ENCODE measurements at places on chromosomes 12 and 14.

DNA sequence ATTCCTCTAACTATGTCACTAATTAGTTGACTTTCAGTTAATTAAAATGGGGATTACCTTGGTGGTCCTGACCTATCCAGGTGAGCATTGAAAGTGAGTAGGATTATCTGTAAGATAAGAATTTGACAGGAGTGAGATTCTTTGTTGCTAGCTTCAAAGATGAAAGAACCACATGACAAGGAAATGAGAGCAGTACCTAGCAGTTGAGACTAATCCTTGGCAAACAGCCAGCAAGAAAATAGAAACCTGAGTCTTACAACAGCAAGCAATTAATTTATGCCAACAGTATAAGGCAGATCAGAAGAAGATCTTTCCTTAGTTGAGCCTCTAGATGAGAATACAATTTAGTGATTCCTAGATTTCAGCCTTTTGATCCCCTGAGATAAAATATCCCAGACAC is 1058.4 kb downstream of the LRFN5 start:
- no peak for DNase-seq

DNA sequence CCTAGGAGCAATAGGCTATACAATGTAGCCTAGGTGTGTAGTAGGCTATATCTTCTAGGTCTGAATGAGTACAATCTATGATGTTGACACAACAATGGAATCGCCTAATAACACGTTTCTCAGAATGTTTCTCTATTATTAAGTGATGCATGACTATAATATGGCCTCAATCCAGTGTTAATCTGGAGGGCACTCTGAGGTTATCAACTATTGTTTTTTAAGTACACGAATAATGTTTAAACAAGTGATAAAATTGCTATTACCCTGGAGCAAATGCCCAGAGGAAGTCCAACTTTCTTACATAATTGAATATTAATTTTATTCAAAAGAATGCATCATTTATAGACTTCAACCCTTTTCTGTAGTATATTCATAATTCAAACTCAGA is 16.4 kb upstream of the CNIH1 start:
- DNase-seq: no peak

GRCh38 chr12:94074216-94074979 is 74.0 kb upstream of the PLXNC1 start:
- DNase-seq: no peak

DNA sequence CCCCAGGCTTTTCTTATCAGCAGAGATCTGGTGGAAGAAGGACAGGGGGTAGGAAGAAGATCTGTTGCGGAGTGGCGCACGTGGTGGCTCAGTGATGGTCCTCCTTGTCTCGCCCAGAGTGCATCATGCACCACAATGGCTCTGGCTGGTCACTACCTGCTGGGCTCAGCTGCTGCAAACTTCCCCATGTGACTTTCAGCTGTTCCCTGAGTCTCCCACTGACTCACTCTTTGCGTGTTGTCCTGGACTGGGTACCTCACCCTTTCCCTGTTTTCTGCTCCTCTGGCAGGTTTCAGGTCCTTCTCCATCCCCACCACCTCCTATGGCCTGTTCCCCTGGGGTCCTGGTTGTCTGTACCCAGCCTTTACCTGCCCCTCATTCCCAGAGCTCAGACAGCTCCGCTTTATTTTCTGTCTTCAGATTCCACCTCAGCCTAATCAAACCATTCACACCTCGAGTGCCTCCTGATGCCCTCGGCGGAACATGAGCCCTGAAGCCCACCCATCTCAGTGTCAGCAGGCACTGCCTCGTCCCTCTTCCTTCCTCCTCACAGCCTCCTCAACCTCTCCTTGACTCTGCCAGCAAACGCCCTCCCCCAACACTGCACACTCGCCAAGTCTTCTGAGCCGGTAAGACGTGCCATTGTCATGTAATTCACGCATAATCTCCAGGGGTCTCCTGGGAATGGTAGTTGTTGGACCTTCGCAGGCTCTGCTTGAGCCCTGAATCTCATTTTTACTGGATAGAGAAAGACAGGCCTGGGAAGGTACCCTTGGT is 1.8 kb downstream of the C1R start:
- no peak for DNase-seq

DNA sequence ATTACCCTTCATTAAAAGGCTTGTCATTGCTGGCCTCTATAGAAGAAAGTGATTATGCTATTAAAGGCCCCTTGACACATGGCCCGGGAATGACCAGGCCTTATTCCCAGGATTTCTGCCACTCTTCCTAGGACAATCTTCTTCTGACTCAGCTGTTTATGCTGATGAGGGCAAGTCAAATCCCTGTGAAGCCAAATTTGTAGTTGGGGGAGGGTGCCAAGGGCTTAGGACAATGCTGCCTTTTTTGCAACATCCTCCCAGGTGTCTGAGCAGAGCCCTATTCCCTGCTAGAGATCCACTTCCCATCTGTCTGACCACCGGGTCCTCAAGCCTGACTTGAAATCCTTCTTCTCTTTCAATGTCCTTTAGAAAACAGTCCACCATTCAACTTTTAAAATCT is 230.7 kb upstream of the SRRM4 start:
- no peak for DNase-seq

GRCh38 chr14:89681086-89682018 is 264.3 kb upstream of the FOXN3 start:
- DNase-seq: no peak

- no peak for DNase-seq
Measured at GRCh38 chr14:29339494-29340172, 573.0 kb downstream of the FOXG1 start.

DNA sequence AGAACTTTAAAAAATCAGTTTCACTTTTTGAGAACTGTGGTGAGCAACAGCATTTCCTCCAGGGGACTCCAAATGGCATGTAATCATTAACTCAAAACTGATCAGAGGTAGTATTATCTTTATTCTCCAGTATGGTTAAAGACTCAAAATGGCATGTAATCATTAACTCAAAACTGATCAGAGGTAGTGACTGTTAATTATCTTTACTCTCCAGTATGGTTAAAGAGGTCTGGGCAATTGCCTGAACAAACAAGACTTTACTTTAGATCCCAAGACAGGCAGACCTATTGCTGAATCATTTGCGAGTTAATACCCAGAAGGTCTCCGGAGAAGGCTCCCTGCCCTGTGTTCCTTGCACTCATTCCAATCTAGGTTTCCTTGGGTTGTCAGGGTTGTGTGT is 6.6 kb upstream of the ACADS start:
- DNase-seq: no peak

DNA sequence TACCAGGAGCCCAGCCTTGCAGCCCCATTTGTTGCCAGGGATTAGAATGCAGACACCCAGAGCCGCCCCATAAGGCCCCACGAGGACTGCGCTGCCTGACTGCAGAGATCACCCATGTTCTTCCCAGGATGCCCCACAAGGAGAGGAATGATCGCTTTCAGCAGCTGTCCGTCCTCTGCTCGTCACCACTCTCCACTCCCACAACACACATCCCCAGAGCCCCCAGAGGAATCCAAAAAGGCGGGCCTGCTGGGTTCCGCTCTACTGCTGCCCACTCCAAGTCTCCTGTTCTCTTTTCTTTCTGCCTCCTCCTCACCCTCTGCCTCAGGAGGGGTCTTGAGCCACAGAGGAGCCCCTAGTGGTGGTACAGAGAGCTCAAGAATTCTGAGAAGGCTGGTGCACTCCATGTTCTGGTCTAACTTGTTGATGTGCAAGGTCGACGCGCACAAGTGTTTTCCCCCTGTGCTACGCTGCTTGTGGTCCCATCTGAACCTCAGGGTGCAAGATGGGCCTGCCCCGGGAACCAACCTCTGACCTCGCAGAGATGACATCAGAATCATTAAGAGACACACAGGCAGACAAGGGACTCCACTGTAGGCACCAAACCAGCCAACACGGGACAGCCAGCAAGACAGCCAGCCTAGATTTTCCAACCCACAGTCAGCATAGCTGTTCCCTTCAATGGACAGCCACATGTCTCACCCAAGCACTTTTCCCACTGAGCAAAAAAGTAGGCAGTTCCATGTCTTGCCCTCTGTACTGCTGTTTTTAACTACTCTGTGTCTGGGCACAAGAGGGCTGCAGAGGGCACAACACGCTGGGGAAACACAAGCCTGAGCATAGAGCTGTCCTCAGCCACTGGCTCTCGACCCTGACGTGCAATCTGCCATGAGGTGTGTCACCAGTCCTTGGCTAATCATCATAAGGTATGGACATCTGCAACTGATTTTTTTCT is 29.9 kb downstream of the PXN start:
- DNase-seq: no peak

DNA sequence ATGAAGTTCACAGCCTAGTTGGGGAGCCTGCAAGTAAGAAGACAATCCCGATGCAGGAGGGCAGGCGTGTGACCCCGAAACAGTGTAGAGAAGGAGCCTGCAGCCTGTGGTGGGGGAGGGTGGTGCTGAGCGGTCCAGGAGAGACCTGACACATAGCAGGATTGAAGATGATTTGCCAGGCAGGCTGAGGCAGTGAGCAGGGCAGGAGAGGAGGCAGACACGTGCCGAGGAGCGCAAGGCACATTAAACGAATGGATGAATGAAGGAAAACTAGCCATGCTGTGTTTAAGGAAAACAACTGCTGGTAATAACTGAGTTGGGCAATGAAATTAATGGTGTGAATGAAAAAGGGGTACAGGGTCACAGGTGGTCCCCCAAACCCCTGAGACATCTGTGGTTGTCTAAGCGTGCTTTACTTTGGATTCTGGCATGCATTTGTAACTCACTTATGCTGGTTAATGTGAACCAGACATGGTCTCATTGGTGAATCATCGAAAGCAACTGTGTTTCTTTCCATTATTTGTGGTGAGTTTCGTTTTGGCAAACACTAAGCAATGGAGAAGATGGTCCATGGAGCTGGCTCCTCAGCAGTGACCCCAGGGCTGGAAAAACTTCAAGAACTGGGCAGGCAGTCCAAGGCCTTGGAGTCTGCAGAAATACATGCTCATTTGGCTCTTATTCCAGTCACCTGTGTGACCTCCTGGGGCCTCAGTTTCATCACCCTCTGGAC is 96.9 kb upstream of the EVL start:
- DNase-seq: no peak
